Renal cortex interstitium (tissue), 15 donors: ENCODE measurements at places on chromosomes 4 and X. TPM values are rescaled to one million over a fixed set of nuclear protein-coding genes. Genes with fewer than 3 reads are reported as not detected.

The TGIF2LX gene
- not detected for polyA plus RNA-seq

The CHST7 gene
- polyA plus RNA-seq: 1.9 TPM

The CXCL8 gene
- 0.57 TPM for polyA plus RNA-seq

The PCDH7 gene
- polyA plus RNA-seq: 23.1 TPM

The SMIM43 gene
- 0.62 TPM for polyA plus RNA-seq

The FATE1 gene
- not detected for polyA plus RNA-seq

The TBC1D9 gene
- 68.9 TPM for polyA plus RNA-seq

The GATA1 gene
- 0.76 TPM for polyA plus RNA-seq

DNA sequence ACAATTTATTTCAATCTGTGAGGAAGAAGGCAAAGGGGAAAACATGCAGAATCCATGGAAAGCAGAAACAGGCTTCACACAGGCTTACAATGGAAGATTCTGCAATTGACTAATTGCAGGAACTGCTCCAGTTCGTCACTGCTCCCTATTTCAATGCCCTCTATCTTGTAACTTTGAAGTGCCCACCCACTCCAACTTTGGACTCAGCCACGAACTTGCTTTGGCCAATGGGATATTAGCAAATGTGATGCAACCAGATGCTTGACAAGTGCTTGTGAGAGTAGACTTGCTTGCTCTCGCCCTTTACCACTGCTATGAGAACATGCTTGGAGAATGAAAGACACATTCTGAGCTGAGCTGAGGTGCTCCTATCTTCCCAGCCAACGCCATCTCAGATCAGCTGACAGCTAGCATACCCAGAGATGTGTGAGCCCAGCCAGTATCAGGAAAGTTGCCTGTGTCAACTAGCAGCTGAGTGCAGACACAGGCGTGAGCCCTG, 105.7 kb upstream of the PTCHD1 start:
- no peak for DNase-seq

GRCh38 chrX:130212371-130212770, 40.6 kb downstream of the RAB33A start:
- no peak for DNase-seq

- DNase-seq: no peak
These were observed 19.1 kb upstream of the CXCL11 start for GRCh38 chr4:76055016-76055415.

- no peak for DNase-seq
These were observed 171.9 kb downstream of the RAB28 start for GRCh38 chr4:13312264-13312663.

GRCh38 chr4:122700178-122700725, 32.3 kb upstream of the BBS12 start:
- no peak for DNase-seq

- DNase-seq: no peak
These were observed 220.7 kb downstream of the HS6ST2 start for GRCh38 chrX:132737743-132738142.
